ENCODE measurements at places on chromosomes 13 and 19.

DNA sequence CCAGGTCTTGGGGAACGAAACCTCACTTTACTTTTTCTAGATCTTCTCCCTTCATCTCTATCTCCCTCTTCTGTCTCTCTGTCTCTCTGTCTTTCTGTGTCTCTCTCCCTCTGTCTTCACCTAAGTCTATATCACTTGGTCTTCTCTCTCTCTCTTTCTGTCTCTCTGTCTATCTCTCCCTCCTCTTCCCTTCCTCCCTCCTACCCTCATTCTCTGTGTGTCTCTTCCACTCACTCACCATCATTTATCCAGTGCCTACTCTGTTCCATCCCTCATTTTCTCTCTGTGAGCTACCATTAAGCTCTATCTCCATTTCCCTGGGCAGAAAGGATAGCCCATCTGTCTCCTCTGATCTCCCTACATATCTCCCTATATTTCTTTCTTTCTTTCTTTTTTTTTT is 32.2 kb upstream of the FBL start:
- no peak for DNase-seq

DNA sequence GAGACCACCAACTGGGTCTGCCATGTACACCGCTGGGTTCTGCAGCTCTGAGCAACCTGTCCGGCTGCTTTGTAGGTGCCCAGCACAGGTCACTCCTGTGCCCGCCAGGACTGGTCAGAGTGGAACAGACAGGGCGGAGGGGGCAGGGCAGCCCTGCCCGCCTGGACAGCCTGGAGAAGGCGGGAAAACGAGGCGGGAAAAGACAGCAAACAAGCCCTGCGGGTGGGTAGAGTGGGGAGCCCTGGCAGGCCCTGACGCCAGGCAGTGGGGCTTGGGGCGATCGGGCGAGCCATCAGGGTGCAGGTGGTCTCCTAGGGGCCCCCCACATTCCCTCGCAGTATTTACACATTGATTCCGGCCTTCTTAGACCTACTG is 533 bp upstream of the UHRF1 start:
- DNase-seq = no peak

DNA sequence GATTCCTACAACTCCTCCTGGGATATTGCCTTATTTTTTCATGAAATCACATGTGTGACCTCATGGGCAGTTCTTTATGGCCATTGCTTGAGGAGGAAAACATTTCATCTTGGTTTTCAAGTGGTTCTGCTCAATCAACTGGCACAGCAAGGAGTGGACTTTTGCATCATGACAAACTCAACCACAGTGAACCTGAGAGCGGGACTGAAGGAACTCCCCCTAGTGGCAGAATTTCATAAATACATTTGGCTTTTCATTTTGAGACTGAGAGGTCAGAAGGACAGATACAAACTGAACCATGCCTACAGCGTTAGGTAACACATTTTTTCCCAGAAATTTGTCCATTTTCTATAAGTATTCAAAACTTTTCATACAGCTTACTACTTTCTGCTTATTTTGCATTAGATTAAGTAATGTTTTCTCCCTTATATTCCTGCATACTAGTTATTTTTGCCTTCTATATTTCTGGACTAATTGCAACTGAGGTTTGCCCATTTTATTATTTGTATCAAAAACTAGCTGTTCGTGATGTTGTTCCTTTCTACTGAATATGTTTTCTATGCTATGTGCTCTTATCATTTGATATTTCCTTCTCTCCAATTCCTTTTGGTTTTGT is 13.4 kb upstream of the SIGLEC12 start:
- peak; percentile 76 for DNase-seq

- no peak for DNase-seq
Measured at GRCh38 chr13:27022571-27023311, 148.9 kb downstream of the USP12 start.

DNA sequence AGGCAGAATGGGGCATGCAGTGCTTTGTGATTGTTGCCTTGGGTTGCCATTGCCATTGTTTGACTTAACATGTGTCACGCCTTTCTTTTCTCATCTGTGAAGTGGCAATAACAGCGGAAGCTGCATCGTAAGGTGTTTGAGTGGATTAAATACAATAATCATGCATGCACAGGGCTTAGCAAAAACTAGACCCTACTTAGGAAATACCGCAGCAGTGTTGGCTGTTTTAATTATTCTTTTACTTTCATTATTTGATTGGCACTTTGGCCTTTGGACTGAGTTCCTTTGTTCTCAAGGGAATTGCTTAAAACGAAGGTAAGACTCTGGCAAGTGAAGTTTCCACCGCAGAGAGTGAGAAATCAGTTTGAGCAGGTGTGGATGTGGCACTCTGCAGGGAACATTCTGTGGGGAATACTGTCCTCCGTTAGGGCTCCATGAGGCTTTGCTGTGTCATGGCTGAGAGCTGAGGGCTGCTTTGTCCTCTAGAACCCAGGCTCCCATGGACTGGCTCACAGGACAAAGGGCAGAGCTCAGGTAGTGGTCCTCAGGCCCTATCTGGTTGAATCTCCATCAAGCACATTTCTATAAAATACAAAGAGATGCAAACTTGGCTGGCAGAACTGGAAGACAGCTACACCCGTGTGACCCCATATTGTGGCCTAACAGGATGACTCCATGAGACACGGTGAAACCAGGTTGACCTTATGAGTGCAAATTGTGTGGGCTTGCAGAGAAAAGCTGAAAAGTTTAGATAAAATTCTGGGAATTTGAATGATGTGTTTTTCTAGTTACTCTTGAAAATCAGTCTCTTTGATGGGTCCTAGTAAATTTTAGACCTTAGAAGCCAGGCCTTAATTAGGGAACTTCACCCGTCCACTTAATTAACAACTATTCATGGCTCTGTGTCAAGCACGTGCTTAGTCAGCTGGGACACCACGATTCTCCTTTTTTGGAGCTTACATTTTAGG is 407.2 kb downstream of the KCNRG start:
- no peak for DNase-seq

DNA sequence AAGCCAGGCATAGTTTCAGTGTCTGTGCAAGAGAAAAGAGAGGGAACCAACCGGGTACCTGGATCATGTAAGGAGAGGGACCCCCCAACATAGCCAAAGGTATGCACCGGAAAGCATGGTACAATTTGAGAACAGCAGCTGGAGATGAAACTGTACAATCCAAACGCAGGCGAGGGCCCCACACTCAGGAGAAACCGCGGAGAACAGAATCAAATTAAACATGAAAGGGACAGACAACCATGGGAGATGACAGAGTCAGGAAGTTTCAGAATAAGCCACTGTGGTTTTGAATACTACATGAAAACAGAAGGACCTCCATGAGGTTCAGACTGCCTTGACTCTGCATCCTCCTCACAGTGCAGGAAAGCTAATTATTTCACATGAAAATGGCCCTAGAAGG is 62.9 kb upstream of the SPATA13 start:
- no peak for DNase-seq

DNA sequence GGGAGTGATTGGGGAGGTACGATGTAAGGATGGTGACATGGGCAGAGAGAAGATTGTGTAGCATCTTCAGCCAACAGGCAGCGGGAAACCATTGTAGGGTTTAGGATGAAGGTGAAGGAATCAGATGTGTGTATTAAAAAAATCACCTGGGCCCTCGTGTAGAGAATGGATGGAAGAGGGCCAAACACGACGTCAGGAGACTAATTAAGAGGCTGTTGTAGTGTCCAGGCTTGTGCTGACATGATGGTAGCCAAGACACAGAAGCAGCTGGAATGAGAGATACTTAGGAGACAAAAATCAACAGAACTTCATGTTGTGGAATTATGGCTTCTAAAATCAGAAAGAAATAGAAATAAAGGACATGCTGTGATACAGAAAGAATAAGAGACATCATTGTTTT is 41.2 kb upstream of the ARGLU1 start:
- DNase-seq = no peak

GRCh38 chr19:50981587-50982146 is 2.0 kb downstream of the KLK7 start:
- no peak for DNase-seq

DNA sequence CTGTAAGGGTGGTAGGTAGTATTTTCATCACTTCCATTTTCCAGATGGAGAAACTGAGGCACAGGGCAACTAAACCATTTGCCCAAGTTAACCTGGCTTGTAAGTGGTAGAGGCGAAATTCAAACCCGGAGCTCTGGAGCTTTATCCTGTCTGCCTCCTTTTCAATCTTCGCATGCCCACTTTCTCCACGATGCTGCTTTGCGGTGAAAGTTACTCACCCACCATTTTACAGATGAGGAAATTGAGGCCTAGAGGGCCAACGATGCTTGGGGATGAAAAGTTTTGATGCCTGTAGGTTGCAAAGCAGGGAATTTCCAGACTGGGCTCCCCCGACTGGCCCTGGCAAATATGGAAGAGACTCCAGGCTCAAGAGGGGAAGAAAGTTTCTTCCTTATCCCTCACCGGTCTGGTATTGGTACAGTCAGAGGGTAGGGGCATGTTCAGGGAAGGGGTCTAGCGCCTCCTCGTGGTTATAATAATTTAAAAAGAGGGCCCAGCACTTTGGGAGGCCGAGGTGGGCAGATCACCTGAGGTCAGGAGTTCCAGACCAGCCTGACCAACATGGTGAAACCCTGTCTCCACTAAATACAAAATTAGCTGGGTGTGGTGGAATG is 1.9 kb upstream of the SH2D3A start:
- DNase-seq = peak; percentile 18

GRCh38 chr13:80921971-80922370 is 581.0 kb upstream of the SPRY2 start:
- no peak for DNase-seq

GRCh38 chr13:41588899-41589298 is 131.5 kb downstream of the RGCC start:
- DNase-seq = peak; percentile 11

DNA sequence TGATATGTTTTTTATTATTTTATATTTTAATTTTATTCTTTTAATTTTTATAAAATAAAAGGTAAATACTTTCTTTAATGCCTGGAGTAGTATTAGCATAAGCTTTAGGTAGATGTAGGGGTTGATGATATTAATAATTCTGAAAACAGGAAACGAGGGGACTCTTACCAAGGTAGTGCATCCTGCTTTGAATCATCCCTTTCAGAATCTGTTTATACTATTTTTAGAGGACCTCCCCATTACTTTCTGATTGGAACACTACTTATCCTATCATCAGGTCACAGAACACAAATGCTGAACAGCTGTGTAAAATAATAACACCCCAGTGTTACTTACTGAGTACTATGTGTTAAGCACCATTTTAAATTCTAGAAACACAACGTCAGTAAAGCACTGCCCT is 27.3 kb downstream of the COG6 start:
- no peak for DNase-seq

- no peak for DNase-seq
Measured at GRCh38 chr19:31126236-31126635, 223.0 kb downstream of the TSHZ3 start.

All from AML-193 (cell line).